Activated CD8-positive, alpha-beta memory T cell treated with anti-CD3 and anti-CD28 coated beads, Interleukin-2, amount 10 ng/mL, durations not matched to agents 7 days and 5 days (primary cell): ENCODE measurements at places on chromosomes 5 and 9. TPM values are rescaled to one million over a fixed set of nuclear protein-coding genes. Genes with fewer than 3 reads are reported as not detected.

TPRN gene
- 13.3 TPM for total RNA-seq

GRCh38 chr5:154793599-154794524 lies 38.7 kb downstream of the LARP1 start:
- no peaks in the 10 kb centered on the region for H3K27me3 ChIP-seq
- no peak for DNase-seq
- H3K36me3 ChIP-seq, result peaks cover 48% of the 10 kb centered on the region

DNA sequence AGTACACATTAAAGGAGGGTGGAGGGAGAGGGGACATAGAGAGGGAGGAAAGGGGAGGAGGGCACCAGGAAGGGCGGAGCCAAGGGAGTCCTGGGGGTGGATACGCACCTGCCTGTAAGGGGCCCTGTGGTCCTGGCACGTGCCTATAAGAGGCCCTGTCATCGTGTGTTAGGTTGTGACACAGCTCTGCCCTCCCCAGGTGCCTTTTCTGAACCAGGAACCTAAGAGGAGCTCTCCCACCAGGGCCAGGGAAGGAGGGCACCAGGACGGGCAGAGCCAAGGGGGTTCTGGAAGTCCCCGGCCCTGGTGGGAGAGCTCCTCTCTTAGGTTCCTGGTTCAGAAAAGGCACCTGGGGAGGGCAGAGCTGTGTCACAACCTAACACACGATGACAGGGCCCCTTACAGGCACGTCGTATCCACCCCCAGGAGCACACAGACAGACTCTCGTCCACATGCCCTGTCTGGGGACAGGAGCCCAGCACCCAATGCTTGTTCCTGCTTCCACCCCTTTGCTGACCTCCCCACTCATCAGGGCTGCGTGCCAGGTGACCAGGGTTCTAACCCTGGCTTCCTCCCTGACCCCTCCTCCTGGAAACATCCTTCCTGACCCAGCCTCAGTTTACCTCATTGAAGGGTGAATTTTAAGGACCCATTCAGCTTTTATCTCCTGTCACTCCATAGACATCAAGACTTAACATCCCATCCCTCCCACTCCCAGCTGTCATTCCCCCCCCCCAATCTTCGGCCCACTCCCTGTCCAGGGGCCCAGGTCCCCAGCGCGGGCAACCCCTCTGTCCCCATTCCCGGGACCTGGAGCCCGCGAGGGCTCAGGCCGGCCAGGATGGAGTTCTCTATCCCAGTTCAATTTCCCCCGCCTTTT lies 12.9 kb upstream of the OLFM1 start:
- no peak for DNase-seq
- H3K27me3 ChIP-seq, result peaks cover 15% of the 10 kb centered on the region
- H3K4me1 ChIP-seq, result no peaks in the 10 kb centered on the region
- H3K27ac ChIP-seq, result no peak overlapping the region

DNA sequence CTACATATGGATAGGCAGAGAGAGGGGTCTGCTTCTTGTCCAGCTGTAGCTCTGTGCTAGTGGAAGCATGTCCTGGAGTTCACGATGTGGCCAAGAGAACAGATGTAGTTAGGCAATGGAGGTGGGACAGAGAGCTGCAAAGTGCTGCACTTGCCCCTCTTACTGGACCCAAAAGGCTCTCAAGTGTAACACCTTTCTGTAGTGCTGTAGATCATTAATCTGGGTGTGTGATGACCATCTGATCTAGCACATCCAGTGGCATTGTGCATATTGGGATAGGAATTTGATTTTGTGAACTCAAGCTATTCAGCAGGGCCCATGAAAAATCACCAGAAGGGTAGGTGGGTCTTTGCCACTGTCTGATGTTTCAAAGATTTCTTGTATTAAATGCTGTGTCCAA lies 151.4 kb downstream of the KDM4C start:
- H3K36me3 ChIP-seq, result no peaks in the 10 kb centered on the region
- DNase-seq, result no peak
- H3K27ac ChIP-seq, result no peak overlapping the region
- H3K4me1 ChIP-seq, result peaks cover 8% of the 10 kb centered on the region

DNA sequence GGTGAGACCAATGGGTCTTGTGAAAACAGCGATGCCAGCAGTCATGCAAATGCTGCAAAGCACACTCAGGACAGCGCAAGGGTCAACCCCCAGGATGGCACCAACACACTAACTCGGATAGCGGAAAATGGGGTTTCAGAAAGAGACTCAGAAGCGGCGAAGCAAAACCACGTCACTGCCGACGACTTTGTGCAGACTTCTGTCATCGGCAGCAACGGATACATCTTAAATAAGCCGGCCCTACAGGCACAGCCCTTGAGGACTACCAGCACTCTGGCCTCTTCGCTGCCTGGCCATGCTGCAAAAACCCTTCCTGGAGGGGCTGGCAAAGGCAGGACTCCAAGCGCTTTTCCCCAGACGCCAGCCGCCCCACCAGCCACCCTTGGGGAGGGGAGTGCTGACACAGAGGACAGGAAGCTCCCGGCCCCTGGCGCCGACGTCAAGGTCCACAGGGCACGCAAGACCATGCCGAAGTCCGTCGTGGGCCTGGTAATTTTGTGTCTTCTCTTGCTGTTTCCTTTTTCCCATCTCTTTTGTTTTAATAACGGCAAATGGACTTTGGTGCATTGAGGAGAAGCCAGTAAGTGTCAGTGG lies 98.0 kb downstream of the EHMT1 start:
- H3K27ac ChIP-seq, result peak overlapping the region; percentile 59
- no peaks in the 10 kb centered on the region for H3K27me3 ChIP-seq
- no peak overlapping the region for H3K4me3 ChIP-seq
- H3K36me3 ChIP-seq, result peaks cover 80% of the 10 kb centered on the region
- peaks cover 14% of the 10 kb centered on the region for H3K4me1 ChIP-seq
